ENCODE measurements at places on chromosomes 3 and 15. TPM values are rescaled to one million over a fixed set of nuclear protein-coding genes. Genes with fewer than 3 reads are reported as not detected.
A peak's percentile ranks its signal among the peaks of the same experiment; 100 is the strongest.

DNA sequence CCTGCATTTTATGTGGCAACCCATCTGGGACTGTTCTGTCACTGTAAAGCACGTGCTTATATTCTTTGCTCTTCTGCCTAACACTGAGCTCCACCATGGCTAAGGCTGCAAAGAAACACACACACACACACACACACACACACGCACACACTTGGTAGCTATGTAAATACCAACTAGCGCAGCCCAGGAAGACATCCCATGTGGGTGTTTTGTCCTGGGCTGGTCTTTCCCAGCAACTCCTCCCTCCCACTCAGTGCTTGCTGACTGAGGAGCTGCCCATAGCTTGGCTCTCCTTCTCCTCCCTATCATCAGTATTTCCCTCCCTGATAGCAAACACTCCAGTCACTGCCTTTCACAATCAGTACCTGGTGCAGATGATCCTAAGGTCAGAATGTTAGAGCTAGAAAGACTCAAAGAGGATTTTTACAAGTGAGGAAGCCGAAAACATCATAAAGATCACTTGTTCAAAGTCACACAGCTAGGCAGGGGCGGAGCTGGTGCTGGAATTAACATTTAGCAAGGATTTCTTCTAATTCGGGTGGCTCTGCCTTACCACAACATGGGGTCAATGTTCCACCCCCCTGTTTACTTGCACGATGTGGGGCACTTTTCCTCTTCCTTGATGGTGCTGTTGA is 377.1 kb upstream of the TBL1XR1 start:
- H3K4me1 ChIP-seq: no peaks in the 10 kb centered on the region
- H3K27ac ChIP-seq: no peak overlapping the region
- H3K27me3 ChIP-seq: no peaks in the 10 kb centered on the region
- H3K4me3 ChIP-seq: no peak overlapping the region

- H3K27ac ChIP-seq: no peak overlapping the region
- H3K27me3 ChIP-seq: peaks cover 4% of the 10 kb centered on the region
- H3K4me3 ChIP-seq: no peak overlapping the region
- H3K4me1 ChIP-seq: no peaks in the 10 kb centered on the region
- H3K36me3 ChIP-seq: no peaks in the 10 kb centered on the region
- DNase-seq: no peak
These were observed 132.2 kb downstream of the ASB7 start for GRCh38 chr15:100734586-100734985.

DNA sequence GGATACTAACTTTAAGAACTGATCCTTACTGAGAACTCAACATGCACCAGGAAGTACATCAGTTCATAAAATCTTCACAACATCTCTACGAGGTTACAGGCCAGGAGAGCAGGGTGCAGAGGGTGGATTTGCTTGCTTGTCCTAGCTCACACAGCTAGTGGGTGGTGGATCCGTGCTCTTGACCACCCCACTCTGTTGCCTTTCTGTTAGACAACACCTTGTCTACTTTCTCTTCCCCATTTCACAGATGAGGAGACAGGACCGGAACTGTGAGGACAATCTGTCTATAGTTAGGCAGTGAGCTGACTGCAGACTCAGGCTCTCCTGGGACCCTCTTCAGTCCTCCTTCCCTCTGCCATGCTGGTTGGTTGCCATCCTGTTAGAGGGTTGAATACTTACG is 221.7 kb upstream of the TLE3 start:
- peaks cover 8% of the 10 kb centered on the region for H3K27me3 ChIP-seq
- H3K27ac ChIP-seq: no peak overlapping the region
- no peak overlapping the region for H3K4me3 ChIP-seq
- DNase-seq: no peak

DNA sequence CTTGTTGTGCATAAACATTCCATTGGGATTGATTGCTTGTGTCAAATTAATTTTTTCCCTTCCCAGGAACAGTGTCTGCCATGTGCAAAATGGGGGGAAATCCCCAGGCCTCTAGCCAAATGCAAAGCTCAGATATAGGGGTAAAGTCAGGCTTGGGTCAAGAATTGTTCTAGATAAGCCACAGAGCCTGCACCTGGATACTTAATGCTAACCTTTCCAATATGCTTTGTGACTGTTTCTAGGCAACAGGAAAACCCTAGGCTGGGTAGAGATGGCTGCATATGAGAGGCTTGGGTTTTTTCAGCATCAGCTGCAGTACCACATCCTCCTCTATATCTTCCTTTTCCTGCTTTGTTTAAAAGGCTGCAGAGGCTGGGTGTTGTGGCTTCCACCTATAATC is 61.9 kb upstream of the ROPN1 start:
- DNase-seq: no peak
- H3K4me1 ChIP-seq: no peaks in the 10 kb centered on the region

- DNase-seq: no peak
- H3K4me3 ChIP-seq: no peak overlapping the region
- H3K27ac ChIP-seq: no peak overlapping the region
- H3K36me3 ChIP-seq: no peaks in the 10 kb centered on the region
These were observed 29.2 kb downstream of the BFSP2 start for GRCh38 chr3:133429063-133429462.

GRCh38 chr3:182479419-182480336 is 313.6 kb upstream of the ATP11B start:
- H3K36me3 ChIP-seq: no peaks in the 10 kb centered on the region
- DNase-seq: no peak
- no peaks in the 10 kb centered on the region for H3K27me3 ChIP-seq
- no peak overlapping the region for H3K27ac ChIP-seq

DNA sequence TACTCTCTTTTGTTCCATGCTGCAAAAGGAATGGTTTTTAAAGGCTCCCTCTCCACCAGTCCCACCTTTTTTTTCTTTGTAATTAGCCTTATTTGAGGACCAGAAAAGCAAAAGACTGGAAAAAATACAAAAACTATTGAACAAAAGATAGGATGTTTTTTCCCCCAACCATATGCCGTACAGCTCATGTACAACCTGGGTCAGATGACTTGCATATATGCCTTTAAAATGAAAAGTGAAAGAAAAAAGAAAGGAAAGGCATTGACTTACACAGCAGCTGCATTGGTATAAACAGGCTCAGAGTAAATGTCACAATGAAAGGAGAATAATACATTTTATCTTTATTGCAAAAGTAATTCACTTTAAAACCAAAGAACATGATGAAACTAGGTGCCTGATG is 69.5 kb upstream of the CMC1 start:
- H3K4me1 ChIP-seq: peaks cover 16% of the 10 kb centered on the region
- peak overlapping the region; percentile 48 for H3K4me3 ChIP-seq
- H3K36me3 ChIP-seq: peaks cover 23% of the 10 kb centered on the region

DNA sequence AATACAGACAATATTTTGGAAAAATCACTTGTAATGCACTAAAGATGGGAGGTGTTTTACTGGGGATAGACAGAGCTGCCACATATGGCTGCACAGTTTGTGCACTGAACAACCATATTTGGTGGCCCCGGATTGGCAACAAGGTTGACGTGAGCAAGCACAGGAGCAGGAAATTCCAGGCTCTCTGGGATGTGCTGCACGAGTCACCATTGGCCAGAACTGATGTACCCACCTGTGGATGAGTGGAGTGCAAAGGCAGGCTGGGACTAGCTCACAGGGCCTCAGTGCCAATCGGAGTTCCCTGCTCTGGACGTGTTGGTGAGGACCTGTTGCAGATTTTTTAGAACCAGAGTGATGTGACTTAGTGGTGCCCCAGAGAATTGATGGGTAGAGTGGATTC is 42.0 kb upstream of the SCAANT1 start:
- no peaks in the 10 kb centered on the region for H3K27me3 ChIP-seq
- no peak for DNase-seq
- peaks cover 36% of the 10 kb centered on the region for H3K4me1 ChIP-seq
- H3K36me3 ChIP-seq: peaks cover 30% of the 10 kb centered on the region
- no peak overlapping the region for H3K4me3 ChIP-seq
- peak overlapping the region; percentile 16 for H3K27ac ChIP-seq

DNA sequence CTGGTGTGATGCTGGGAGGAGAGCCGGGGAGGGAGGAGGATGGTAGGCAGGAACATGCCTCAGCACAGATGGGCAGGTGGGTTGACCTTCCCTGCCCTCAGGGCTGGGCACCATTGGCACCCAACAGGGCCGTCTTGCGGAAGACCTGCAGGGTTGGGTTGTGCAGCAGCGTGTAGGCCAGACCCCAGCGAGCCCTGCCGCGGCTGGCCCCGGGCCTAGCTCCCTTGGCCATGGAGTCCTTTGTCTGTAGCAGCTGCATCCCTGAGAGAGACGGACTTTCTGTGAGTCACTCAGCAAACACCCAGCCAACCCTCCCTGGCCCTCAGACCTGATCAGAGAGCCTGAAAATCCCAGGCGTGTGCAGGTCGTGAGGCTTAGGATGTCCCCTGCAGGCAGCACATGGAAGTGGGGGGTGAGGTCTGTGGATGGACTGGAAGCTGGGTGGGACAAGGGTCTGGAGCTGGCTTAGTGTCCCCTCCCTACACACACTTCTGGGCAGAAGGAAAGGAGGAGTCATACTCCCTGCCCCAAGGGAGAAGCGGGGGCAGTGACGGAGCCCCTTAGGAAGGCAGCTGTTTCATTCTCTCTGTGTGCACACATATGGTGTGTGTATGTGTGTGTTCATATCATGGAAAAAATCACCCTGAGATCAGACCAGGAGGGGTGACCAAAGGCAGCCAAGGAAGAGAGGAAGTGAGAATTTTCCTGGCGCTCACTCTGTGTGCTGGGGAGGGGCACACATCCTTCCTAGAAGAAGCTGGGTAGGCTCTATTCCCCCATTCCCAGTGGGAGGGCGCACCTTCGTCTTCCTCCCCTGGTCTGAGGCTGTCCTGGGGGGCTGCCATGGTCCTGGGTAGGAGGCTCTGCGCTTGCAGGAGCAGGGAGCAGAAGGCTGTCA is 6.7 kb downstream of the ISLR start:
- H3K27ac ChIP-seq: no peak overlapping the region
- no peak for DNase-seq
- H3K4me3 ChIP-seq: no peak overlapping the region
- no peaks in the 10 kb centered on the region for H3K4me1 ChIP-seq

GRCh38 chr15:101607108-101607507 is 45.1 kb downstream of the TM2D3 start:
- no peak overlapping the region for H3K4me3 ChIP-seq
- no peak for DNase-seq
- no peaks in the 10 kb centered on the region for H3K4me1 ChIP-seq
- peaks cover 3% of the 10 kb centered on the region for H3K27me3 ChIP-seq
- H3K27ac ChIP-seq: no peak overlapping the region

DNA sequence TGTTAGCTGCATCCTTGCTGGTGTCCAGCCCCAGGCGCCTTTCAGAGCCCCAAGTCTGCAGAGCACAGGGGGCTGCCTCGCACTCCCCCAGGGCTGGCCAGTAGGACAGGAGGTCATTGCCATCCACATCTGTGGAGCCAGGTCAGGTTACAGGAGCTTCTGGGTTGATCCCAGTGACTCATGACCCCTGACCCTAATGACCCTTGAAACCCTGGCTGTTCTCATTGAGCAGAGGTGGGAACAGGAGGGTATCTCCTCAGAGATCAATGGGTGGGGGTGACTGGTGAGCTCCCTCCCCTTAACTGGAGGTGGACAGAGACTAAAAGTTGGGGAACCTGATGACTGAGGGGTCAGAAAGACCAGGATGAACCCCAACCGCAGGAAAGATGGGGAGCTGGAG is 6.1 kb upstream of the SLC26A6 start:
- no peaks in the 10 kb centered on the region for H3K27me3 ChIP-seq
- H3K36me3 ChIP-seq: no peaks in the 10 kb centered on the region
- no peak overlapping the region for H3K4me3 ChIP-seq

DNA sequence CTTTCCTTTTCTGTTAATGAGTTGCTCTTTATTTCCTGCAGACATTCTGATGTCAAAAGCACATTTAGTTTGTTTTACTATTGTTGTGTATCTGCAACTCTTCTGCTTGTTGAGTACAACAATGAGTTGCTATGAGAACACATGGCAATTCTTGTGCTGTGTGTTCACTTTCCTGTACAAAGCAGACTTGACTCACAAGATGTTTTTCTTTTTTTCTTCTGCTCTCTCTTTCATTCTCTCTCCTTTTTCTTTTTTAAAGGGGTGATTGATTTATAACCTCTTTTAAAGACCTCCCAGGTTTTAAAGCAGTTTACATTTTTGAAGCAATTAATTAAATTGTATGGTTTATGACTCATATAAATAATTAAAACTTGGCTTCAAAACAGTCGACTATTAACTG is 31.6 kb upstream of the ABHD10 start:
- H3K27ac ChIP-seq: no peak overlapping the region
- H3K27me3 ChIP-seq: peaks cover 14% of the 10 kb centered on the region
- H3K4me3 ChIP-seq: no peak overlapping the region
- no peaks in the 10 kb centered on the region for H3K36me3 ChIP-seq

GRCh38 chr3:72152551-72153476 is 367.9 kb upstream of the PROK2 start:
- no peaks in the 10 kb centered on the region for H3K36me3 ChIP-seq
- H3K27ac ChIP-seq: no peak overlapping the region
- H3K27me3 ChIP-seq: no peaks in the 10 kb centered on the region
- no peak for DNase-seq

- H3K4me3 ChIP-seq: no peak overlapping the region
- H3K4me1 ChIP-seq: no peaks in the 10 kb centered on the region
- no peak for DNase-seq
These were observed 130.1 kb upstream of the SOX2 start for GRCh38 chr3:181581656-181582055.

GRCh38 chr3:10219737-10220136 is 28.5 kb upstream of the TATDN2 start:
- H3K27me3 ChIP-seq: no peaks in the 10 kb centered on the region
- peaks cover 38% of the 10 kb centered on the region for H3K36me3 ChIP-seq
- DNase-seq: no peak
- no peak overlapping the region for H3K27ac ChIP-seq

- peaks cover 21% of the 10 kb centered on the region for H3K4me1 ChIP-seq
- H3K27ac ChIP-seq: no peak overlapping the region
- no peak for DNase-seq
- peaks cover 2% of the 10 kb centered on the region for H3K27me3 ChIP-seq
These were observed 211.5 kb downstream of the NECTIN3 start for GRCh38 chr3:111283165-111283564.

The TP63 gene
- 0.35 TPM for total RNA-seq

The DCUN1D1 gene
- 54.0 TPM for total RNA-seq

The GDPGP1 gene
- 9.8 TPM for total RNA-seq

The TNNC1 gene
- 1.5 TPM for total RNA-seq

The MAGEL2 gene
- total RNA-seq: not detected

The CILP gene
- 0.04 TPM for total RNA-seq

The ARPIN gene
- total RNA-seq: not detected

The CLRN1 gene
- total RNA-seq: not detected

The GPR87 gene
- total RNA-seq: 0.40 TPM

The ARHGEF26 gene
- 0.02 TPM for total RNA-seq

The GABRB3 gene
- not detected for total RNA-seq

Data from activated CD4-positive, alpha-beta T cell treated with anti-CD3 and anti-CD28 coated beads, Interleukin-2, amount 10 ng/mL, durations not matched to agents 7 days and 5 days (primary cell).